ENCODE measurements at places on chromosomes 3 and 15.

DNA sequence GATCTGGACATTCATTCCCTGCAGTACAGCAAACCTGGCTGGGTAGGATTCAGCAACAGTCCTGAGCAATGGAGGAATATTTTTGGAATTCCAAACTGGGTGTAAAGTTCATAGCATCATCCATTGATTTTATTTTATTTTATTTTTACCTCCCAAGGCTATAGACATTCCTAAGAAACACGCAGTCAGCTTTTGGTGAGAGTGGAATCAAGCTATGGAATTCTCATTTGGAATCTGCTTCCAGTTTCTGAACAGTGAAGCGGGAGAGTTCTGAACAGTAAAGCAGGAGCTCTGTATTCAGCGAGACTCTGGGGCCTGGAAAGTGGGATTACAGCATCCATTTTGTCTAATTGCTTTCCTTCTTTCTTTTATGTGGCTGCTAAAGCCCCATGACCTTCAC lies 1.4 kb upstream of the PDZRN3 start:
- no peak for DNase-seq

GRCh38 chr3:29384640-29385039 lies 103.8 kb downstream of the RBMS3 start:
- no peak for DNase-seq

DNA sequence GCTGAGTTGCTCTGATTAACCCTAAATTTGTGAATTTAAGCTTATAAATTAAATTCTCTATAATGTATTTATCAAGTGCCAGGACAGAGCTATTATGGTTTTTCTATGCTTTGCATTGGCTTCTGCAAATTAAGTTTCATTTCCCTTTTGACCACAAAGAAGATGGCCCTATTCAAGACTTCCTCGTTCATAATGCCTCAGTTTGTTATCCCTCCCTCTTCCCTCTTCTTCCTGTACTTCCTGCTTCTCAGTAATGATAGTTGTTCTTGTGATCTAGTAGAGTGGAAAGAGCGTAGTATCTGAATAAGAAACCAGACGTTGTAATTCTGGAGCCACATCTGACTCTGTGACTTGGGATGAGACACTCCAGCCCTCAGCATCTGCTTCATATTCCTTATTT lies 118.7 kb downstream of the CACNA1D start:
- DNase-seq: no peak

DNA sequence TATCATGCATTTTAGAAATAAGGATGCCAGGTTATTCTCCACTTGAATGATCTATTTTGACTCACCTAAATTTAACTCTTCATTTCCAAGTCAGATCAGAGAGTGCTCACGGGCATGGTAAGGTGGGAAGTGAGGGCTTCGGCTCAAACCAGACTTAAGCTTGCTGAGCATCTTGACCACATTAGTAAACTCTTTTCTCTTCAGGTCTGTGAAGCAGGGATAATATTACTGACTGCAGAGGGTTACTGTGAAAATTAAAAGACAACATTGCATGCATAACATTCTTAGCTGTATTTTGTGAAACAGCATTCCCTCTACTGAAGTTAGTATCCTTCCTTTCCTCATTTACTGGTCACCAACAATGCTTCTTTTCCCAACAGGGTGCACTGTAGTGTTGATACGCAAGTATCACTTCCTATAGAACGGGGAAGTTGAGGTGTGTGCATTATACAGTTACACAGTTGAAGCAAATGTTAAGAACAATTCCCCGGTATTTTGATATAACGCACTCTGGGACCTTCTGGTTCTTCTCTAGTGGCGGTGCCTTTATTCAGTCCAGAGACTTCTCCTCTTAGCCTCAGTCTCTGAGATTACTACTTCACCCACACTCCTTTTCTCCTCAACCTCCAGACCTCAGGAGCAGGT lies 74.1 kb upstream of the MNS1 start:
- no peak for DNase-seq

DNA sequence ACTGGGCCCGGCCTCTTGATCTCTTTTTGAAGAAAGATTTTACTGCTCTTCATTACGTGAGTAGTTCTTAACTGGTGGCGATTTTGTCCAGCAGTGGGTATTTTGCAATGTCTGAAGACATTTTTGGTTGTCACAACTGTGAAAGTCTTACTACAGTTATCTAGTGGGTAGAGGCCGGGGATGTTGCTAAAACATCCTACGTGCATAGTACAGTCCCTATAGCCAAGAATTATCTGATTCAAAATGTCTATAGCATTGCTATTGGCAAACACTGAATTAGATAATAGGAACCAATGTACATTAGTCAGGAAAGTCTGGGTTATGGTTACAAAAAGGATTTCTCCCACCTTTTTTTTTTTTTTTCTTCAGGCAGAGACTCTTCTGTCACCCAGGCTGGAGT lies 38.1 kb downstream of the FOXL2 start:
- DNase-seq: no peak
